ENCODE measurements at places on chromosomes 5 and 9. TPM values are rescaled to one million over a fixed set of nuclear protein-coding genes. Genes with fewer than 3 reads are reported as not detected.

DNA sequence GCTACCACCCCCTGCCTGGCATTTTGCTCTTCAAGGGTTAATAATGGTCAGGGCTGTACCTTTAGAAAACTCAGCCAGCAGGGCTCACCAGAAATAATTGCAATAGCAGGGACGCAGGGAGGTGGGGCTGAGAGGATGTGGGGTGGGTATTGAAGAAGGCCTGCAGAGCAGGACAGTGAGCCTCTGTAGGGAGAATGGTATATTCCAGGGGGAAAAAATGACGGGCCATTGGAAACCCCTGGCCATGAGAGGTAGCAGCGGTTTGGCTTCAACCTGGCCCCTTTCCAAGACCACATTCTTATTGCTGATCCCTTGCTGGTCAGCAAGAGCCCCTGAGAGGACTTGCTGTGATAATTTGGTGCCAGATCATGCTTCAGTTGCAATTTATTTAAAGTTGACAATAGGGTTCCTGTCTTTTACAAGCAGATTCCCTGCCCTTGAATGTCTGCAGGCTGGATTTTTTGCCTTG lies 36.7 kb upstream of the CTNNA1 start:
- no peak for DNase-seq

DNA sequence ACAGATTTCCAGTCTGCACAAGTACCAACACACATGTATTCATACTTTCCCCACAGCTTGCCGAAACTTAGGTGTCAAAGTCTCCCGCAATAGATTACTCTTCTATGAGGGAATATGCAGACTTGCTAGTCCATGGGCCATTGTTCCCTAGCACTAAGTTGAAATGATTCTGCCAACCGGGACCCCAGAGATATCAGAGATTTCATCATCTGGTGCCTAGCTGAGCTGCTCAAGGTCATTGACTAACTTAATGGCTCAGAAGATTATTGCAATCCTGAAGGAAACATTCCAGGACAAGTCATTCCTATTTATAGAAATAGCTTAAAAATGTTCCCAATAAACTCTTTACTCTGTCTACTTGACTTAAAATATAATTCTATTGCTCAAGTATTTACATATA lies 202.6 kb downstream of the PIK3R1 start:
- no peak for DNase-seq

SHROOM1 gene
- total RNA-seq, result 5.1 TPM

DNA sequence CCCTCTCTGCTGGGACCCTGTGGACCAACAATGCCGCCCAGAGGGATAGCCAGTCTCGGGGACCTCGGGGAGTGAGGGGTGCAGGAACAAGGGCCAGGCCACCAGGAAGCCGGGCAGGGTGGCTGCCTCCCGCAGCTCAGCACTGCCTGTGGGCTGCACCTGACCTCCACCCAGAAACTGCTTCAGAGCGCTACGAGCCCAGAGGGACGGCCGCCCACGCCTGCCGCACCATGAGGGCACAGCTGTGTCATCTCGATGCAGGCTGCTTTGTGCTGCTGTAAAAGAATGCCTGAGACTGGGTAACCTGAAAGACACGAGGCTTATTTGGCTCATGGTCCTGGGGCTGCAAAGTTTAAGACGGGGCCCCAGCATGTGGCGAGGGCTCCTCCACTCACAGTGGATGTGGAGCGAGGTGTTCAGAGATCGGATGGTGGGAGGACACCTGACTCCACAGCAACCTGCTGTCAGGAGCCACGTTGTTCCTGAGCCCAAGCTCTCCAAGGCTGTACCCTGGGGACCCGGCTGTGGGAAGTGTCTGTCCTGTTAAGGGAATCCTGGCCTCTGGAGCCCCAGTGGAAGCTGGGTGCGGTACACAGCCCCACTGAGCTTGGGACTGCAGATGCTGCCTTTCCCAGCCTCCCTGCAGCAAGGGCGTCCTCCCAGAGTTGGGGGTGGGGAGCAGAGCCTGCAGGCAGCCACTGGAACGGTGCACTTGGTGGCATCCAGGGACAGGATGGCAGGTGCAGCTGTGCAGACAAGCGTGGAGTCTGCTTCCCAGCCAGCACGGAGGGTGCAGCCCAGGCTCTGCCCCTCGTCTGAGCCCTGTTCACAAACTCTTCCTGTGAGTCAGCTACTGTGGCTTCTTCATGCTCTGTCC lies 11.8 kb upstream of the ZDHHC11 start:
- no peak for DNase-seq

DNA sequence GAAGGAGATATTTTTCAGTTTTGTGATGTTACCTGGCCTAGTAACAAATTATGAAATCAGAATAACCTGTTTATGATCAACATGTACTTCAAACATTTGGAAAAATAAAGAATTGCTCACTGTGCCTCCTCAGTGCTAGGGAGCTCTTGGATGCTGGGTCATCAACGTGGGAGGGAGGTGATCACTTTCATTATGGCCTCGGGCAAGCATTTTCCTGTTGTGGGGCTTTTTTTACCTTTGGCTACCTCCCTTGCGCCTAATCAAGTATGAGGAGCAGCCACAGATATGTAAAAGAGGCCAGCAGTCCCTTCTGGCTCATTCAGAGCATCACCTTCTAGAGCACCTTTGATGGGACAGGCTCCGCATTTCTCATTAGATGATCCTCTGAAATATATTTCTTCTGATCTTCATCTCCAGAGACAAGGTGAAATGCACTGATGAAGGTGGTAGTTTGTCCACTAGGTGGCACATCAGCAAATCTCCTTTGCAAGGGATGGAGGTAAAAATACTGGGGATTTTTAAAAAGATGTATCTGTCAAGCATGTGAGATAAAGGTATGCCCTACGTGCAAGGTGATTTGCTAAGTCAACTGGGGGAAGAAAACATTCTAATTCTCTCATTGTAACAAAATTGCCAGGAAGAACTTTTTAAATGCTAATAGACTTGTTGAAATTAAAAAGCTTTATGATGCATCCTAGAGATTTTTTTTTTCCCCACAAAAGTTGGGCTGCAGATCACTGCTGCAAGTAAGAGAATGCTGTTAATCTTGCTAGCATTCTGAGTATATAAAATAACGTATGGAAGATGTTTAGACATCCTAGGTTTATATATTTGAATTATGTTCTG lies 218.2 kb downstream of the MAST4 start:
- DNase-seq, result no peak

- DNase-seq, result no peak
Measured at GRCh38 chr5:39451276-39451941, 26.6 kb upstream of the DAB2 start.
